NT2/D1 (cell line): ENCODE measurements at places on chromosomes 16 and 17.

DNA sequence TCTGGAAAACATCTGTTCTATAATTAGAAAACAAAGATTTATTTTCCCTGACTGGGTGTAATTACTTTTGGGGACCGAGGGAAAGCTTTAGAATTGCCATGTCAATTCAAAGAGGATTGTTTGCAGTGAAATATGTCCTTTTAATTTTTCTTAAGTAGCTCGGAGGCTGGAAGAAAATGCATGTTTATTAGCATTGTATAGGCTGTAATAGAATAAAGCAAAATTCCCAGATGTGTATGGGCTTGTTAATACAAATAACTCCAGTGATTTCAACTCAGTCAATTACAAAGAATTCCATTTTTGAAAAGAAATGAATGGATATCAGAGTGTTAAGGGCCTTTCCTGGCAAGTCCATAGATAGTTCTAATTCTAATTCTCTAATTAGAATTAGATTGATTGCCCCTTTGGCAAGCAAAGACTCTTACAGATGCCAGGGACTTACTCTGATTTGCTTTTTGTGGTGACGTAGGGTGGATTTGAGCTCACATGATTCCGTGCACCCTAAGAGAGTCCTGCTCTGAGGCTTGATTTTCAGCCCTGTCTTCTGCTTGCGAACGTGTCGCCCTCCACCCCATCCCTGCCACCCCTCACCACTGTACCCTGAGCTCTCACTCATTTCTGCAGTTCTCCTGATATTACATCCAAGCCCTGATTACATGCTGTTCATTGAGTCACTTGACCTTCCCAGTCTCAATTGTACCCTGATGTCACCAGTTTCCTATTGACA is 70.0 kb upstream of the FAM20A start:
- no peak for DNase-seq

GRCh38 chr16:12569061-12569460 is 234.6 kb downstream of the CPPED1 start:
- no peak for DNase-seq

DNA sequence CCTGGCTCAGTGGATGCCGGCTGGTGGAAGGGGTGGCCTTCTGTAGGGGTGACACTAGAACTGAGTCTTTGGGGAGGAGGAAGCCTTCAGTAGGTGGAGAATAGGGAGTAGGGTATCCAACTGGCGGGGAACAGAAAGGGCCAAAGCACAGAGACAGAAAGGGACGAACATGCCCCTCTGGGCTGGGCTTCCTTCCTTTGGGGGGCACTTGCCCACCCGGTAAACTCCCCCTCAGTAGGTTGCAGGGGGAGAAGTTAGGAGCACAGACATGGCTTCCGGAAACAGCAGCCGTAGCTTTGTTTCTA is 774 bp downstream of the ENGASE start:
- no peak for DNase-seq

DNA sequence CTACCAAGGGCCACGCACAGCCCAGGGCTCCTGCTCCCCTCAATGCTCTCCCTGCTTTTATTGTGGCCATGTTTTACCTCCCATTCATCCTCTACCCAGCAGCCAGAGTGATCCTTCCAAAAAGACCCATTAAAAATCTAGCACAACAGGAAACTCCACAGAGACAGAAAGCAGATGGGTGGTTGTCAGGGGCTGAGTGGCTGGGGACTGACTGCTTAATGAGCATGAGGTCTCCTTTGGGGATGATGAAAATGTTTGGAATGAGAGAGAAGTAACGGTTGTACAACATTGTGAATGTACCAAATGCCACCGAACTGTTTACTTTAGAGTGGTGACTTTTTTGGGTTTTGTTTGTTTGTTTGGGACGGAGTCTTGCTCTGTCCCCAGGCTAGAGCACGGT is 107.4 kb downstream of the GAS7 start:
- DNase-seq, result no peak

DNA sequence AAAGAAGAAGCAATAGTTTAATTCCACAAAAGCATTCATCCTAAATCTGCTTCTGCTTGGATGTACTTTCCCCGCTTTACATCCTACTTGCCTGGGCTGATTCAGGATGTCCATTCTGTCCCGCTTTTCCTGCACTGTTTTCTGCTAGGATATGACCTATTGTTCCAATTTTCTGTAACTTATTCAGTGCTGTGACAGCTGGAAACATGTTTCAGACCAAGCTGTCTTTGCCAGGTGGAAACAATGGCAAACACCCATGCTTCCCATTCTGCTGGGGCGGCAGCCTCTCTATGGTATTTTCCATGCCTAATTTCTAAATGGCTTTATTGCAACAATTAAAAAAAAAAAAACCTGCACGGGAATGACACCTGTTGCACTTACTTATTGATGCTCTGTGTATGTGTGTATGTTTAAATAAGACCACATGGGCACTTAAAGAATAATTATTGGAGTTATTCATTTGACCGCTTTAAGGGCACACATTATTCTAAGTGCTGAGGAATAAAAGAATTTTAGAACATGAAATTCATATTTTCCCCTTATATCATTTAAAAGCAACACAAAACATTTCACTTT is 21.0 kb downstream of the COQ7 start:
- no peak for DNase-seq

DNA sequence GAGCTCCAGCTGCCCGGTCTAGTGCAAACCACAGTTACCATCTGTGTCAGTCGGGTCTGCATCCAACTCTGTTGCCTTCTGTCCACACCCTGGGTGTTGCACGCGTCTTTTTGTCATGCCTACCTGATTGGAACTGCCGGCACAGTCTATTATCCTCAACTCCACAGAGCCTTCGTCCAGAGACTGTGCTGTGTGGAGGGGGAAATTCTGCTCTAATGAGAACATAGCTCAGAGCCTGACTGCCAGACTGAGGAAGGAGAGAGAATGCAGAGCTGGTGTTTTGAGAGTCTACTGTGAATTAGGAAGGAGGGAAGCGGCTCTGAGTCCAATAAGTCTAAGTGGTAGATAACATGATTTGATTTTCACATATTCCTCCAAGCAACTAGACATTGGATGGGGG is 68.3 kb upstream of the GPR139 start:
- no peak for DNase-seq

- peak; percentile 94 for DNase-seq
These were observed 65.6 kb downstream of the PDPK1 start for GRCh38 chr16:2603165-2604015.

DNA sequence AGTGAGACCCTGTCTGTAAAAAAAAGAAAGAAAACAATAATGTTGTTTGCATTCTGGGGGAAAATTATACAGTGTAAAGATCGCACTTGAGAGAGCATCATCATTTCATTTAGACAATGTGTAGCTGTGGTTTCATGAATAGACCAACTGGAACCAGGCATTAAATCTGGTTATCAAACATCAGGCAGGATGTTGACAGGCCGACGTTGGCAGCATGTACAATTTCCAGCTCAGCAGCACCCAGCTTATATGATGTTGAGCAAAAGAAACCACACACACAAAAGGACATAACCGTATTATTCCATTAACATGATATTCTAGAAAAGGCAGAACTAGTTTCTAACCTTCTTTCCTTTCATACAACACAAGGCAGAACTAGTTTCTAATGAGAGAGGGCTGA is 5.8 kb downstream of the MARVELD3 start:
- no peak for DNase-seq

DNA sequence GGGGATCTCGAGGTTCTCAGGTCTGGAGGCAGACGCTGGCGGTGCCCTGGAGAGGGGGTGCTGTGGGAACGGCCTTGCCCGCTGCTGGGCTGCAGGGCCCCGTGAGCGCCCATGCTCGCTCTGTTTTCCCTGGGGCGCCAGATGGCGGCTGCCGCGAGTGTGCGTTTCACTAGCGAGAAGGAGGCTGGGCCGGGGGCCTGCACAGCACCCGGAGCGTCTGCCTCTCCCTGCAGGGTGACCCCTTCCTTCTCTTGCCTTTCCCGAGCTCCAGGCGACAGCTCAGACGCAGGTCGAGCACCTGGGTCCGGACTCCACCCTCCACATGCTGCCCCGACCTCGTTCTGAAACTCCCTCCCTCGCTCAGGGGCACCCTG is 2.7 kb downstream of the TELO2 start:
- DNase-seq, result no peak

GRCh38 chr16:4570086-4570485 is 13.9 kb downstream of the C16orf96 start:
- DNase-seq, result no peak

- DNase-seq, result no peak
These were observed 15.3 kb downstream of the DLG4 start for GRCh38 chr17:7204336-7204735.

- DNase-seq, result no peak
These were observed 112.5 kb upstream of the SOX9 start for GRCh38 chr17:72008236-72008876.

GRCh38 chr17:66817750-66818149 is 17.2 kb upstream of the CACNG5 start:
- no peak for DNase-seq

DNA sequence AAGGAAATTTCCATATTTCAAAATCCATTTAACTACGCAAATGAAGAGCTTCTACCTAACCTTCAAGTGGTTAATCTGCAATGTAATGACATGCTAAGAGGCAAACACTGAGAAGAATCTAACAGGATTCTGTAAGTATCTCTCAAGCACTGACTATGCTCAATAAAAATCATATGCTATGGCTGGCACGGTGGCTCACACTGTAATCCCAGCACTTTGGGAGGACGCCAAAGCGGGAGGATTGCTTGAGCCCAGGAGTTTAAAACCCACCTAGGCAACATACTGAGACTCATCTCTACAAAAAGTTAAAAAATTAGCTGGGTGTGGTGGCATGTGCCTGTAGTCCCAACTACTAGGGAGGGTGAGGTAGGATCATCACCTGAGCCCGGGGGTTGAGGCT is 32.7 kb downstream of the GNA13 start:
- no peak for DNase-seq

GRCh38 chr16:11263737-11264136 is 5.4 kb downstream of the TNP2 start:
- DNase-seq, result no peak

GRCh38 chr17:44906763-44907728 is 7.8 kb upstream of the EFTUD2 start:
- DNase-seq, result no peak

- no peak for DNase-seq
These were observed 45.4 kb downstream of the SEC14L1 start for GRCh38 chr17:77186141-77186604.

- no peak for DNase-seq
These were observed 17.3 kb upstream of the WSCD1 start for GRCh38 chr17:6052926-6053325.

DNA sequence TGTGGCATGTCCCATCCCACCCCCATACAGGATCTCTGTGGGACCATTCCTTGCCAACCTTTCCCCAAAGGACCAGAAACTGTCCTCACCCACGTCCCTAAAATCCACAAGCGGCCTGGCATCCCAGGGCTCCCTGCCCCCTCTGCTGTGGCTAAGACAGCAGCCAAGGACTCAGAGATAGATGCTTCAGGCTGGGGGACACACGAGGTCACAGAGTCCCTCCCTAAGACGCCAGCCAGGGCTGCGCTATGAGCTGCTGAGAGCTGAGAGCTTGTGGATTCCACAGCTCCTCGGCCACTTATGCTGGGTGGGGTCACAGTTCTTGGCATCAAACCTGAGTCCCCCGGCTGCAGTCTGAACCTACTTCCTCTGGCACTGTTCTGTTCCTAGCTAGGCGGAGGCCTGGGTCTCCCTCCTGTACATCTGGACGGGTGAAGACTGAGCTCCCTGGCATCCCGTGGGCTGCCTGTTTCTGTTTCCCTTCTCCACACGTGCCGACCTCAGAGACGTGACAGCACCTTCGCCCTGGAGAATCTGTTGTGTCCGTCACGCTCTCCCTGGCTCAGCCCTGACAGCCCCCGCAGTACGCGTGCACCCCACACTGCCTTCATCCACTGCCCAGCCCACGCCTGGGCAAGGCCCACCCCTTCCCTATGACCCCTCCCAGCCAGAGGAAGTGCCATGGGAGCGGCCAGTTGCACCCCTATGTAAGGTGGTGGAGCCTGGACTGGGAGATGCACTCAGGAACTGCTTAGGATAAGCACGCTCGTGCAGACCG is 61.2 kb downstream of the ENGASE start:
- DNase-seq, result no peak

GRCh38 chr16:85836706-85837582 is 37.4 kb downstream of the COX4I1 start:
- no peak for DNase-seq

GRCh38 chr17:72614476-72614870 is 478.0 kb downstream of the SLC39A11 start:
- DNase-seq, result no peak

GRCh38 chr16:3789375-3790099 is 72.2 kb upstream of the TRAP1 start:
- no peak for DNase-seq

DNA sequence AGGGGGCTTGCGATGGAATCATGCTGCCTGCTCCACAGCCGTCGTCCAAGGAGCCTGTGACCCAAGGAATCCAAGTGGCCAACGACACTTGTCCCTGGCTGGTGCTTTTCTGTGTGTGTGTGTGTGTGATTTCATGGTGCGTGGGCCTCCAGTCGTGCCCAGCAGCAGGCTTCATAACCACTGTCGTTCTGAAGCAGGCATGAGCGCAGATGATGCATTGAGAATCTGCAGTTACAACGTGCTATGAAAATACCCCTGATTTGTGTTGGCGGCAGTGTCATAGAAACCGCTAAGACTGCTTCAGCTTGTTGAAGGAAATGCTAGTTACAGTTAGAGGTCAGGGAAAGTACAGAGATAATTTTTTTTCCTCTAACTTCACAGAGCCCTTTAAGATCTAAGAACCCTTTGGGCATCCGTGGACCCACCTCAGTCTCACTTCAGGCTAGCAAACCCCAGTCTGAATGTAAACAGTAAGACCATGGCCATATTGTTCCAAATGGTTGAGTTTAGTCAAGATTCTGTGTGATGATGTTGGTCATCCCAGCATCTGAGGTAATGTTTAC is 15.6 kb downstream of the C16orf90 start:
- no peak for DNase-seq

DNA sequence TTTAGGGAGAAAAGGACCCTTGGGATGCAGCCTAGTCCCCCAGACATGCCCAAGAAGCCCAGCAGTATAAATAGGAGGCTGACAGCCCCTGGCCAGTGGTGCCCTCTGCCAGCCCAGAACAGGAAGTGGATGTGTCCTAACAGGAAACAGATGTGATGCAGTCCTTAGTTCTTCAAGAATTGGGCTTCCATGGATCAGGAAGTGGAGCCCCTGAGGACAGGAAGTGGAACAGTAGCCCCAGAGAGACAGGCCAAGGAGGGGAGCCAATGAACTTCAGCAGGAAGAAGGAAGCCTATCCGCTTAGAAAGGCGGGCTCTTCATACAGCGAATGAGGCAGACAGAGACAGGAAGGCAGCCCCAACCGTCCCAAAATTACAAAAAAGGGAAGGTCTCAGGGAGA is 7.2 kb downstream of the CTF1 start:
- no peak for DNase-seq

- DNase-seq, result no peak
These were observed 1.6 kb downstream of the CYGB start for GRCh38 chr17:76535788-76536510.

DNA sequence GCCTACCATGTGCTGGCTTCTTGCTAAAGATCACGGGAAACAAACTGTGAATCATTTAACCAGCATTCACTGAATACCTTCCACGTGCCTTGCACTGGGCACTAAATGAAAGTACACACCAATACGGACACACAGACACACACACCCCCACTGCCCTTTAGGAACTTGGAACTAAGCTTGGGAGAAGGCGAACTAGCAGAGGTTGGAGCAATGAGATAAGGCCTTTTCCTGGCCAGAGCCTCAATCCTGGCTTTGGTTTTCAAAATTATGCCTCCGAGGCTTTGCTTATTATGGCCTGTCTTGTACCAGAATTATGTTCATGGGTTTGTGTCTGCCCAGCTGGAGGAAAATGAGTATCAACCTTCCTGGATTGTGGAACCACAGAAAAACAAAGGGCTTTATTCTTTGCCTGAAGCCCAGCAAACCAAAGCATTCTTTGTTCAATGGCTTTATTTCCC is 32.3 kb downstream of the CPPED1 start:
- DNase-seq, result no peak
